ENCODE measurements at places on chromosomes 5 and 9. TPM values are rescaled to one million over a fixed set of nuclear protein-coding genes. Genes with fewer than 3 reads are reported as not detected.

SEMA4D gene
- total RNA-seq, result 2.9 TPM

DIMT1 gene
- 83.0 TPM for total RNA-seq

RNF180 gene
- total RNA-seq, result 3.2 TPM

FBN2 gene
- 0.79 TPM for total RNA-seq

ADGRD2 gene
- not detected for total RNA-seq

PCDHGA9 gene
- total RNA-seq, result 3.6 TPM

PCDHGB1 gene
- total RNA-seq, result 1.4 TPM

Data from dermis blood vessel endothelial cell (primary cell).